ENCODE measurements at places on chromosomes 12 and 14.

- DNase-seq: no peak
Measured at GRCh38 chr12:54161481-54162437, 27.0 kb downstream of the SMUG1 start.

GRCh38 chr14:30907659-30908057 is 33.3 kb downstream of the COCH start:
- DNase-seq: no peak

DNA sequence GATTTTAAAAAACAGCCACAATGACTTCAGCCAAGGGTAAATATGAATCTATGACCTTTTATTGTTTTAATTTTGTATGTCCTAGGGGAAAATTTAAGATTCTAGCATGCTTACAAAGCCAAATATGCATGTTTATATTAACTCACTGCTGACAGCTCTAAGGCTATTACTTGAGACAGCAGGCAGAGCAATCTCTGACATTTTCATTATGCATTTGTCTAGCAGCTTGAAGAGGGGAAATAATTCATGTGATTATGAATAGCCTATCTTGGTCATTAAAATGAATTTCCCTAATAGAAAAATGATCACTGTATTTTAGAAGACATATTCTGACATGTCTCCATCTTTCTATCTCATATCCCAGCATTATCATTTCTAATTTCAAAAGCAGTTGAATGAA is 46.6 kb upstream of the HELB start:
- DNase-seq: no peak

DNA sequence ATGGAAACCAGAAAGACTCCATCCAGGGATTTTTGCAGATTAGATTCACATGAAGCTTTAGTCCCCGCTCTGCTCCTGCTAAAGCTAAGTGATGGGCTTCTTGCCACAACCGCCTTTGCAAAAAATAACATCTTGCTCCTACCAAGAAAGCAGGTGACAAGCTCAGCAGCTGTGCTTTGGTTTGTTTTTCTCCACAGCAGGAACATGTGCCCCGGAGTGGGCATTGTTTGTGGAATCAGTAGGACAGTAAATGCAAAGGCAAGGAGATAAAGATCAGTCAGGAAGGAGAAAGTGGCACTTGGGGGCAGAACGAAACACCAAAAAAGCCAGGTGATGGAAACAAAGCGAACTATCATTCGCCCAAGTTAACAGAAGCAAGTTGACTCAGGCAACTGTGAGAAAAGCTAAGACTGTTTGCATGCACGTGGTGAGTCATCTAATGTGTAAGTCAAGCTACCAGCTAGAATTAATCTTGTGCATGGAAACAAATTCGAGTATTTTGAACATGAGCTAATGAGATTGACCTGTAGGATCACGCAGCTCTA is 165.5 kb upstream of the PLXNC1 start:
- no peak for DNase-seq

DNA sequence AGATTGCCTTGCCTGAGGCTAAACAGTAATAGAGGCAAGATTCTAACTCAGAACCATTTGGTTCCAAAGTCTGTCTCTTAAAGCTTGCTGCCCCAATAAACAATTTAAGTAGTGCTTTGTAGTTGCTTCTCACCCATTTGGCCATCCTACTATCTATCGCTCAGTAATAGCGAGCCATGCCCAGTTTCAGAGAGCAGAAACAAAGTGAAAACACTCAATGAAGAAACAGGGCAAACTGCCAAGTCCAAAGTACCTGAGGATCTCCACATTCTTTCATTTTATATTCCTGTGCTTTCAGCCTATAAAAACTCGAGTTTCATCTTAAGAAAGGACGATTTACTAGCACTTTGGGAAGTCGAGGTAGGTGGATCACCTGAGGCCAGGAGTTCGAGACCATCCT is 103.3 kb upstream of the BBS10 start:
- DNase-seq: no peak

DNA sequence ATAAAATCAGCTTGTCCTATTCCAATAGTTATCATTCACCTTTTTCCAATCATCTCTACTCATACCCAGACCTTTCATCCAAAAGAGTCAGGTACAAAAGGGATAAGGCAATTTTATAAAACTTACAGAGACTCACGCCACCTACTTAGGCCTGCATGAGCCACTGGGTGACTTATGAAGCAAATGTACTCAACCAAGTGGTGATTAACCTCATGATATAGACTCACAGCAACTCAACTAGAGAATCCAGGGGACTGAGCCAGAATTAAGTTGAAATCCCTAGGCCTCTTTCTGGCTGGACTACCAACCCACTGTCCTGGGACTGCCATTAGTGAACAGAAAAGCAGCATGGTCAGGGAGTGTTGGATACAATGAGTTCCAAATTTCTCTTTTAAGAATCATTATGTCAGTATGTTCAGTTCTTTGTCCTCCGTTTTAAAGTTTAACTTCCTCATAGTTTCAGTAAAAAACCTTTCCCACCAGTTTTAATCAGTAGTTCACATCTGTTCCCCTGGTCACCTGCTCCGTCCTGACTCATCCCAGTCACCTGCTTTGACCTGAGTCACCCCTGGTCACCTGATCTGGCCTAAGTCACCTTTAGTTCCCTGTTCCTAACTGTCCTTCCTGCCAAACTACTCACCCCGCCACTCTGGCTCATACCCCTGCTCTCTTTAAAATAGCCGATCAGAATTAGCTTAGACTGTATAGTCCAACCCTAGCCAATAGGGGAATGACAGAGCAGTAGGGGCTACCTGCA is 36.8 kb downstream of the SPTSSA start:
- no peak for DNase-seq

Data from NCI-H187 treated with DMSO at 0.1 percent for 48 hours (cell line).